ENCODE measurements at places on chromosomes 13 and 19. TPM values are rescaled to one million over a fixed set of nuclear protein-coding genes. Genes with fewer than 3 reads are reported as not detected.

Gene RNF17
- total RNA-seq: not detected

Gene SLC15A1
- not detected for total RNA-seq

Gene PLEKHJ1
- total RNA-seq: 71.3 TPM

GRCh38 chr19:3224346-3225168 is at the start of gene CELF5:
CELF5 (plus strand) TSS chr19:3224661; CDS start chr19:3224740, 79 bp downstream.
- H3K4me3 ChIP-seq: no peak within 1 kb of the TSS
- peaks cover 31% of the 10 kb centered on the region for H3K27me3 ChIP-seq
- H3K4me1 ChIP-seq: no peaks in the 10 kb centered on the region
- no peaks in the 10 kb centered on the region for H3K36me3 ChIP-seq
- H3K27ac ChIP-seq: no peak within 1 kb of the TSS

Gene ZNF729
- not detected for total RNA-seq

- peaks cover 39% of the 10 kb centered on the region for H3K36me3 ChIP-seq
- peaks cover 4% of the 10 kb centered on the region for H3K4me1 ChIP-seq
- DNase-seq: no peak
- no peak overlapping the region for H3K4me3 ChIP-seq
Observed at GRCh38 chr19:55028757-55029156, 9.3 kb downstream of the GP6 start.

GRCh38 chr19:11387162-11388034 is 3.3 kb upstream of the EPOR start:
- peaks cover 20% of the 10 kb centered on the region for H3K27me3 ChIP-seq
- DNase-seq: no peak
- H3K4me1 ChIP-seq: peaks cover 13% of the 10 kb centered on the region

DNA sequence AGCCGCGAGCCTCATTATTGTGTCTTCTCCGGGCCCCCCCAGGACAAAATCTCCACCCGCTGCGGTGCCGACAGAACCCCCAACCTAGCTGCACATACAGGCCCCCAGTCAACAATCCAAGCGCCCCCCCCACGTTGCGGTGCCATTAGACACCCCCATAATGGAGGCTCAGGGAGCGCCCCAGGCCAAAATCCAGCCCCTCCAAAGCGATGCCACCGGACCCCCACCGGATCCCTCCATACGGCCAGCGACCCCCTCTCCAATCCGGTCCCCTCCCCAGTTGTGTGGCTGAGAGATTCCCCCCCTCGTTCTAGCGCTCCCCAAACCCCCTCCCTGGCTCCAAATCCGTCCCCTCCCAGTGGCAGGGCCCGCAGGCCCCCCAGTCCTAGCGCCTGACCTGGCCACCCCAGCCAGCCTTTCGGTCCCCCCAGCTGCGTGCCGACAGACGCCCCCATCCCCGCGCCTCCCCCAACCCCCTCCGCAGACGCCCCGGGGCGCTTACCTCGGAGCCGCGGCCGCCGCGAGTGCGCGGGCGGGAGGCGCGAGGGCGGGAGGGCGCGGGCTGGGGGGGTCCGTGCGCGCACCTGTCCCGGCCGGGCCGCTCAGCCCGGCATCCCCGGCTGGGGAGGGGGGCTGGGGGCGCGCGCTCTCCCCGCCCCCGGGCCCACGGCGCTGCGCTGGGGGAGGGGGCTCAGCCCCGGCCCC is 21.6 kb upstream of the SEMA6B start:
- H3K36me3 ChIP-seq: no peaks in the 10 kb centered on the region
- H3K4me1 ChIP-seq: peaks cover 6% of the 10 kb centered on the region
- no peak overlapping the region for H3K4me3 ChIP-seq
- DNase-seq: no peak

GRCh38 chr19:32676895-32677359 is 1.3 kb downstream of the RGS9BP start:
- no peak for DNase-seq
- peaks cover 37% of the 10 kb centered on the region for H3K27me3 ChIP-seq
- H3K4me3 ChIP-seq: peak overlapping the region; percentile 44
- peak overlapping the region; percentile 51 for H3K27ac ChIP-seq
- peaks cover 18% of the 10 kb centered on the region for H3K4me1 ChIP-seq

DNA sequence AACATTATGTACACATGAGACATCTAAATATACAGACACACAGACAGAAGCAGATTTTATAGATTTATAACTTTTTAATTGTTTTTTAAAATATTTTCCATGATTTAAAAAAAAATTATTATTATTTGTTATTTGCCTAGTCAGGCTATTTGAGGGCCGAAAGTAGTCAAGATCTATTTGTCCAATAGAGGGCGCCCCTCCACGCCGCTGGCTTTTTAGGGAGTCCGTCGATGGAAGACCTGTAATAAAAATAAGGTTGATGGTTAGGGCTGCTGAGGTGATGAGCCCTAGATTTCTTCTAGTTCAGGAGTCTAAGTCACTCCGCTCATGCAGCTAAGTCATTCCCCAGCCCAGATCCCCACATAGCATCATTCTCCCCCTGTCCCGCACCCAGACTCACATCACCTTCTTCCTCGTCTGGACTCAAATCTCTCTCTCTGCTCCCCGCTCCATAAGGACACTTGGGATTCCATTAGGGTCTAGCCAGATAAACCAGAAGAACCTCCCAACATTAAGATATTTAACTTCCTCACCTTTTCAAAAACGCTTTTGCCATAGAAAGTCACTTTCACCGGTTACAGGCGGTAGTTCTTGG is 33.9 kb upstream of the CEACAM21 start:
- no peaks in the 10 kb centered on the region for H3K36me3 ChIP-seq
- peak overlapping the region; percentile 78 for H3K27ac ChIP-seq
- H3K4me3 ChIP-seq: peak overlapping the region; percentile 33
- peak; percentile 76 for DNase-seq
- H3K4me1 ChIP-seq: peaks cover 51% of the 10 kb centered on the region

DNA sequence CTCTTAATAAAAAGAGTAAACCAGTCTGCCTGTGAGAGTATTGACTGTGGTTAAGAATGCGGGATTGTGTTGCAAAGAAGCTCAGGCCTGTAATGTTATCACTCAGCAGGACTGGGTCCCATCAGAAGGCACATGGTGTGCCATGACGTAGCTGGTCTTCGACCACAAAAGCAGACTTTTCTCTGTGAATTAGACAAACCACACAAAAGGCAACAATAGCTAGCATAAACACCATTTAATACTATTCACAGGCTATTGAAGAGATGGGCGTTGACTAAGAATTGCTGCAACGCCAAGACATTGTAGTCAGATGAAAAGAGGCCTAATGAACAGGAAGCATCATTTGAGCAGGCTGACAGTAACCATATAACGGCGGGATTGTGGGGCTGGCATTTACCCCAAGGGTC is 235.6 kb upstream of the SOX21 start:
- H3K4me3 ChIP-seq: no peak overlapping the region
- H3K4me1 ChIP-seq: no peaks in the 10 kb centered on the region

- no peak within 1 kb of the TSS for H3K4me3 ChIP-seq
- H3K27me3 ChIP-seq: peaks cover 2% of the 10 kb centered on the region
- H3K36me3 ChIP-seq: no peaks in the 10 kb centered on the region
- no peak within 1 kb of the TSS for H3K27ac ChIP-seq
Observed at GRCh38 chr13:45702088-45702487, at the start of gene CBY2. CBY2 (plus strand) TSS chr13:45702320; CDS start chr13:45702391, 71 bp downstream.

Gene LRRC63
- 1.6 TPM for total RNA-seq

DNA sequence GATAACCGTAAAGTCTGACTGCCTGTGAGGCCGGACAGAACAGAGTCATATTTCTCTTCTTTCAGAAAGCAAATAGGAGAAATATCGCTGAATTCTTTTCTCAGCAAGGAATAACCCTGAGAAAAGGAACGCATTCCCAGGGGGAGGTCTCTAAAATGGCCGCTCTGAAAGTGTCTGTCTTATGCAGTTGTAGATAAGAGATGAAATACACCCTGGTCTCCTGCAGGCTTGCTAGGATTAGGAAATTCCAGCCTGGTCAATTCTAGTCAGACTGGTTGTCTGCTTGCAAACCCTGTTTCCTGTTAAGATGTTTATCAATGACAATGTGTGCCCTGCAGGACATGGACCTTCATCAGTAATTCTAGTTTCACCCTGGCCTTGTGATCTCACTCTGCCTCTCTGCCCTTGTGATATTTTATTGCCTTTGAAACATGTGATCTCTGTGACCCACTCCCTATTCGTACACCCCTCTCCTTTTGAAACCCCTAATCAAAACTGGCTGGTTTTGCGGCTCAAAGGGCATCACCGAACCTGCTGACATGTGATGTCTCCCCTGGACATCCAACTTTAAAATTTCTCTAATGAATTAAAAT is 934.8 kb upstream of the SPRY2 start:
- H3K27ac ChIP-seq: no peak overlapping the region
- no peaks in the 10 kb centered on the region for H3K27me3 ChIP-seq
- no peak for DNase-seq

Gene SSC5D
- 1.1 TPM for total RNA-seq

- H3K36me3 ChIP-seq: no peaks in the 10 kb centered on the region
- H3K27ac ChIP-seq: no peak overlapping the region
- no peaks in the 10 kb centered on the region for H3K4me1 ChIP-seq
- H3K4me3 ChIP-seq: no peak overlapping the region
- no peak for DNase-seq
- no peaks in the 10 kb centered on the region for H3K27me3 ChIP-seq
Observed at GRCh38 chr19:31863122-31863521, 482.3 kb upstream of the ZNF507 start.

DNA sequence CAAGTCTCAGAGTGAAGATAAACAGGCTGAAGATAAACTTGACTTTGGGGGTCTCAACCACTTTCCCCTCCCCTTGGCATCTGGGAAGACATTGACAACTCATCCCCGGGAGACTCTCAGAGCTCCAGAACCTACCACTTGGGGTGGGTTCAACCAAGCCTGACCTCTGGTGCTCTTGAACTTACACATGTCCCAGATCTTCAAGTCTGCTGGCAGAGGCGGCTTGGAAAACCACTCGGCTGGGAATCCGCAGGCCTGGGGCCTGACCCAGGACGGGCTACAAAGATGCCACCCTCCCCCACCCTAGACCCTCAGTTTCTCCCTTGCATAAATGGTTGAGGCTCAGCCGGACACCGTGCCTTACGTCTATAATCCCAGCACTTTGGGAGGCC is 512 bp downstream of the LRRC8E start:
- H3K36me3 ChIP-seq: no peaks in the 10 kb centered on the region
- no peak overlapping the region for H3K27ac ChIP-seq
- peaks cover 5% of the 10 kb centered on the region for H3K4me1 ChIP-seq
- peaks cover 23% of the 10 kb centered on the region for H3K27me3 ChIP-seq
- H3K4me3 ChIP-seq: no peak overlapping the region

Gene AMH
- 10.4 TPM for total RNA-seq

Gene COMMD6
- 150 TPM for total RNA-seq

DNA sequence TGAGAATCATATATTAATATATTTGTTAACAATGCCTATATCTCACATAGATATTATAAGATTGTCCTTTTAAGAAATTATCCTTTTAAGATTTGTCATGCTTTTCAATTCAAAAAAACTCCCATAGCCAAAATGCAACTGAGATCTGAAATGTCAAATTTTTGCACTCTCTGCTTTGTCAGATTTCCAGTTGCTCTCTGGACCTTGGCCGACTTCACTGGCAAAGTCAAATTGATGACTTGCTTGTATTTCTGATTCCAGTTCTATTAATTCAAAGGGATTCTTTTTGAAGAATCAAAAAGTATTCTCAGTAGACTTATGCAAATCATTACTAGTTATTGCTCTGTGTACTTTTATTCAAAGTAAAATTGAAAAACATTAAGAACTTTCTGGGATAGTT is 101.2 kb upstream of the SCEL start:
- DNase-seq: no peak
- no peaks in the 10 kb centered on the region for H3K4me1 ChIP-seq
- H3K27ac ChIP-seq: no peak overlapping the region
- no peak overlapping the region for H3K4me3 ChIP-seq

Gene ZIK1
- total RNA-seq: 17.9 TPM

Gene ZNF790
- total RNA-seq: 16.2 TPM

GRCh38 chr19:53195265-53195903 is 2.2 kb upstream of the ZNF665 start:
- peak; percentile 63 for DNase-seq
- peak overlapping the region; percentile 15 for H3K4me3 ChIP-seq
- peaks cover 48% of the 10 kb centered on the region for H3K36me3 ChIP-seq

Gene GAPDHS
- total RNA-seq: not detected

Gene GGN
- total RNA-seq: not detected

GRCh38 chr19:52351512-52351911 is 15.5 kb downstream of the ZNF610 start:
- peaks cover 61% of the 10 kb centered on the region for H3K36me3 ChIP-seq
- H3K4me3 ChIP-seq: no peak overlapping the region
- H3K27ac ChIP-seq: no peak overlapping the region

Gene TGFBR3L
- 3.6 TPM for total RNA-seq

GRCh38 chr13:105971738-105972137 is 563.7 kb downstream of the EFNB2 start:
- no peaks in the 10 kb centered on the region for H3K36me3 ChIP-seq
- H3K4me3 ChIP-seq: no peak overlapping the region
- H3K4me1 ChIP-seq: no peaks in the 10 kb centered on the region
- no peak overlapping the region for H3K27ac ChIP-seq
- H3K27me3 ChIP-seq: no peaks in the 10 kb centered on the region

Gene ATP7B
- 0.51 TPM for total RNA-seq

DNA sequence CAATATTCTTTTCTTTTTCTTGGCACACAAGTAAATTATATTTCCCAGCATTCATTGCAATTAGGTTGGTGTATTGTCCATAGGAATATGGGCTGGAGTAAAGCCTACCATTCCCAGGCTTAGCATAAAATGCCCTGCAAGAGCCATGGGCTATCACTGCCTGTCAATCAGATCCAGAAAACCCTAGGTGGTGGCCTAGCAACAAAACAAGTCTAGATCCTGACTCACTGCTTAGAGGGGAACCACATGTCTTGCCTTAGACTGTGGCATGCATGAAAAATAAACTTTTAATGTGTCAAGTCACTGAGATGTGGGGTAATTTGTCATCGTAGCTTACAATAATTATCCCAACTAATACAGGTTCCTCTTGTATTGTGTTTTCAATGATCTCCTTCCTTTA is 16.2 kb downstream of the SOX21 start:
- H3K36me3 ChIP-seq: no peaks in the 10 kb centered on the region
- H3K27me3 ChIP-seq: peaks cover 54% of the 10 kb centered on the region

- no peak overlapping the region for H3K27ac ChIP-seq
- no peak overlapping the region for H3K4me3 ChIP-seq
- H3K27me3 ChIP-seq: no peaks in the 10 kb centered on the region
- H3K4me1 ChIP-seq: no peaks in the 10 kb centered on the region
Observed at GRCh38 chr19:56193981-56194640, 3.5 kb downstream of the ZSCAN5B start.

Gene PSG3
- not detected for total RNA-seq

DNA sequence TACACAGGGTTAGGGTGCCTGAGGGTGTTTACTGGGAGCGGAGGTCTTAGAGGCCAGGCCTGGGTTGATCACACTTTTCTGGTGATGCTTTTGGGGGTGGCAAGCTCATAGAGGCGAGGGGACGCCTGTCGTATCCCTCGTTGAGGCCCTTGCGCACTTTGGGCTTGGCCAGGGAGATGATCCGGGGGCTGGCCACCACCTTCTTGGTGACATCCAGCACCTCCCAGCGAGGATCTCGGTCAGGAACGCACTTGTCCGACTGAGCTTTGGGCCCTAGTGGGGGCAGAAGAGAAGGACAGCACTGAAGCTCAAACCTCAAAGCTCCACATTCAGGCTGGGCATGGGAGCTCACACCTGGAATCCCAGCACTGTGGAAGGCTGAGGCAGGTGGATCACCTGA is 17.6 kb upstream of the MIER2 start:
- no peak overlapping the region for H3K4me3 ChIP-seq
- no peaks in the 10 kb centered on the region for H3K27me3 ChIP-seq
- H3K4me1 ChIP-seq: no peaks in the 10 kb centered on the region
- no peak overlapping the region for H3K27ac ChIP-seq

Gene C13orf42
- not detected for total RNA-seq

Measured in activated naive CD8-positive, alpha-beta T cell treated with anti-CD3 and anti-CD28 coated beads, Interleukin-2, amount 10 ng/mL, durations not matched to agents 7 days and 5 days (primary cell).